Hepatocyte (in vitro differentiated cells): ENCODE measurements at places on chromosomes 5 and 9. TPM values are rescaled to one million over a fixed set of nuclear protein-coding genes. Genes with fewer than 3 reads are reported as not detected.

ANKH gene
- polyA plus RNA-seq = 27.6 and 28.9 TPM in 2 replicates

DOLPP1 gene
- polyA plus RNA-seq = 17.2 and 20.6 TPM in 2 replicates

DNA sequence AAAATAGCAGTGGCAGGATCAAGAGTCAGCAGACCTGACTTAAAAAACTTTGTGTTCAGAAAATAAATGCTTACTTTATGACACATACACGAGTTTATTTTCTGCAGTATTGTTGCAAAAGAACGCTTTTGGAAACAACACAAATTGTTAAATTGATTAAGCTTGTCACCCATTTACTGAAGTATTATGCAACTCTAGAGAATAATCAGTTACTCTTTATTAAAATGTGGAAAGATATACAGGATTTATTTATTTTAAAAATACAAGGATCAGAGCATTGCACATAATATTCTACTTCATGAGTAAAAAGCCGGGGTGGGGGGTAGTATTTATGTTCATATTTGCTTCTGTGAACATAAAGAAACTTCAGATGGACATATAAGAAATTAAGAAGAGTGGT is 20.0 kb downstream of the FYB1 start:
- DNase-seq = no peak

DNA sequence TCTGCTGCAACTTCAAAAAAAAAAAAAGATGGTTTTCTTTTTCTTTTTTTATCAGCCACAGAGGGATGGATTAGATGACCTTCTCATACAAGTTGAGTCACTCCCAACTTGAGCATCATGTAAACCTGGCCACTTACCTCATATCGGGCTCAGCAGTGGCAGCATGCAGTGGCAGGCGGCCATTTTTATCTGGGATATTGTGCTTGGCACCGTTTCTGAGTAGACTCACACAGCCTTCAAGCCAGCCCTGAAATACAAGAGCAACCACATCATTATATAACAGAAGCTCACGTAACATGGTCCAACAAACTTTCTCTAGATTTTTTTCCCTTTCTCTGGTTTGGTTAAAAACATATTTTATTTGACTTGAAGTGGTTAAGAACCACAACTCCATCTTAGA is 62.6 kb downstream of the ANKRD55 start:
- no peak for DNase-seq

DNA sequence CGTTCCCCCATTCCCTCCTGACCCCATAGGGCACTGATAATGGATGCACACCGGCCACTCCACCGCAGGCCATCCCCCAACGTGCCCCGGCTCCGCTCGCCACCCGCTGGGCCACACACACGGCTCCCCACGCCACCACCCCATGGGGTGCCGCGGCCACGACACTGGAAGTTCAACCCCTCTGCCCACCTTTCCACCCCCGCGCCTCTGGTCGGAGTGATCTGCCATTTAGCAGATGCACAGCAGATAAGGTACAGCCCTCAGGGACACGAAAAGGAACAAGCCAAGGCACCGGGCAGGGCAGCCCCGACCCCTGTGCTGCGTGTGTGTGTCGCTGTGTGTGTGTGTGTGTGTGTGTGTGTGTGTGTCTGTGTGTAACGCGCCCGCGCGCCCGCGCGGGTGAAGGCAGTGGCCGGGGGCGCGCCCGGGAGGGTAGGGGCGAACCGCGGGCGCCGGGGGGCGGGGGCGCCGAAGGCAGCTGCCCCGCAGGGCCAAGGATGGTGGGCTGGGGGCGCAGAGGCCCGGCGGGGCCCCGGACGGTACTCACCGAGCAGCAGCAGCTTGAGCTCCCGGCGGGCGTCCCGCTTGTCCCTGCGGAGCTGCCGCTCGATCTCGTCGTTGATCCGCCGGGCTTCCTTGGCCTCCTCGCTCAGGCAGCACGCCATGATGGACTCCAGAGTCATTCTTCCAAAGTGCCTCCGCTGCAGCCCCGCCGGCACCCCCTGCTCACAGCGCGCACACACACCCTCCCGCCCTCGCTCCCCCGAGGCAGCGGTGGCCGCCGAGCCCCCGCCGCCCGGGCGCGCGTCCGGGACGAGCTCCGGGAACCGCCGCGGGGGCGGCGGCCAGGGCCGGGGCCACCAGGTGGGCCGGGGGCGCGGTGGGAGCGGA is 813 bp downstream of the GNAQ start:
- peak; percentile 82 for DNase-seq

DNA sequence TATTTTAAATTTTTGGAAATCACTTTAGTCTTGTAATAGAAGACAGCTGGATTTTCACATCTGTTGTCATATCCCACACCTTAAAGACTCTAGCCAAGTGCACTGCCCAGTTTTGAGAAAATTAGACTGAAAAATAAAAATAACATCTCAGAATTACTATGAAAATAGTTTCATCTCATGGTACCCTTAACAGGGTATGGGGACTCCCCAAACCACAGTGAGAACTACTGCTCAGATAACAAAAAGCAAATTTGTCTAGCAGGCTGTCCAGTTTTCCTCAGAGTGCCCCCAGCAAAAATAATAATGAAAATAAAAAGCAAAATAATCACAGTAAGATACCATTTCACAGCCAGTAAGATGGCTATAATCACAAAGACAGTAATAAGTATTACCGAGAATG is 6.5 kb downstream of the UBQLN1 start:
- no peak for DNase-seq

GRCh38 chr5:38370358-38371100 is 112.2 kb downstream of the EGFLAM start:
- DNase-seq = no peak

PROB1 gene
- 0.10 TPM in 1 of 2 replicates, not detected in the other for polyA plus RNA-seq

TMEM171 gene
- 1.6 and 2.0 TPM in 2 replicates for polyA plus RNA-seq

- no peak for DNase-seq
Observed at GRCh38 chr5:179603308-179603707, 20.2 kb downstream of the HNRNPH1 start.

GRCh38 chr9:4349816-4350418 is 50.0 kb upstream of the GLIS3 start:
- no peak for DNase-seq

BSPRY gene
- 12.0 TPM in 2 replicates for polyA plus RNA-seq

SERF1A gene
- 12.9 and 20.5 TPM in 2 replicates for polyA plus RNA-seq

LCN2 gene
- polyA plus RNA-seq = 5.6 and 12.8 TPM in 2 replicates

DNA sequence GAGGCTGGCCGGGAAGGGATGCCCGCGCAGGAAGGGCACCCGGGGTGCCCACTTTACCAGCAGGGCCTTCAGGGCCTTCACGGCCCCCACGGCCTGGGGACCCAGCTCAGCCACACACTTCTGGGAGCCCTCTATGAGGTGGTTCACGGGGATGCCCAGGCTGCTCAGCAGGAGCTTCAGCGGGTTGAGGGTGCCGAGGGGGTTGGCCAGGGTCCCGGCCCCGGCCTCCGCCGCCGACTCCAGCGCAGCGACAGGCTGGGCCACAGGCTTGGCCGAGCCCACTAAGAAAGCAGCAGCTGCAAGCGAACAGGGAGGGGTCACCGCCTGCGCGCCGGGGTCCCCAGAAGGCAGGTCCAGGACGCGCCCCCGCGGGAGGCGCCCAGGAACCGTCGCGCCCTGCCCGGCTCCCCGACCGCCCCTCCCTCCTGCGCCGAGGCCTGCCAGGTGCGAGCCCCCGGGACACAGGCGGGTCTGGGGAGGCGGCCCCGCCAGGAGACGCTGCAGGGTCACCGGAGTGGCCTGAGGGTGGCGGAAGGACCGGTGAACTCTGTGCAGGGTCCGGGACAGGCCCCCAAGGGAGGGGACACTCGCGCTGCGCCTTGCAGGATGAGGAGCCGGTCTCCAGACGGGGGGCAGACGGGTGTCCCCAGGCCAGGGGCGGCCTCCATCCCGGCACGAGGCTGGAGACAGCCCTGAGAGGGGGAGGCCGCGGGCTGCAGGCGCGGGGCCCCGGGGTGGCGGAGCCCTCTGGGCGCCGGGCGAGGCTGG is 572 bp downstream of the SCGB3A1 start:
- no peak for DNase-seq

- DNase-seq = no peak
Observed at GRCh38 chr5:142685418-142686209, at the start of gene FGF1. TSS of gene FGF1 (minus strand) at chr5:142686090. CDS start at chr5:142614127, 71,963 bp downstream.

- DNase-seq = no peak
Observed at GRCh38 chr9:124392871-124393460, 22.3 kb downstream of the PSMB7 start.

FAM153A gene
- polyA plus RNA-seq = 0.23 and 0.56 TPM in 2 replicates

DNA sequence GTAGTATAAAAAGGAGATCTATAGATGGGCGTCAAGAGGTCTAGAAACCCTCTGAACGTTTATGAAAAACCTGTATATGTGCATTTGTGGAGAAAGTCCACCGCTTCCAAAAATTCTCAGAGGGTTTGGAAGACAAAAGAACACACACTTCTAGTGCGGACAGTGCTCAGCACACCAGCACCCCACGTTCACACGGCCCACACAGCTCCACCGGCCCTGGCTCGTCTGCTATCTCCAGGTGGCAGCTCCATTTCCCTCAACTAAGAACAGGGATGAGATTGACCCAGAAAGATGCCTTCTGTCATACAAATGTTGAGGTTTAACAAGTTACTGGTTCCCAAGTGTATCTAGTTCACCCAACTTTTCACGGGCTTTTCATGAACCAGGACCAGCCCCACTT is 255.1 kb downstream of the NR2F1-AS1 start:
- DNase-seq = no peak

DNA sequence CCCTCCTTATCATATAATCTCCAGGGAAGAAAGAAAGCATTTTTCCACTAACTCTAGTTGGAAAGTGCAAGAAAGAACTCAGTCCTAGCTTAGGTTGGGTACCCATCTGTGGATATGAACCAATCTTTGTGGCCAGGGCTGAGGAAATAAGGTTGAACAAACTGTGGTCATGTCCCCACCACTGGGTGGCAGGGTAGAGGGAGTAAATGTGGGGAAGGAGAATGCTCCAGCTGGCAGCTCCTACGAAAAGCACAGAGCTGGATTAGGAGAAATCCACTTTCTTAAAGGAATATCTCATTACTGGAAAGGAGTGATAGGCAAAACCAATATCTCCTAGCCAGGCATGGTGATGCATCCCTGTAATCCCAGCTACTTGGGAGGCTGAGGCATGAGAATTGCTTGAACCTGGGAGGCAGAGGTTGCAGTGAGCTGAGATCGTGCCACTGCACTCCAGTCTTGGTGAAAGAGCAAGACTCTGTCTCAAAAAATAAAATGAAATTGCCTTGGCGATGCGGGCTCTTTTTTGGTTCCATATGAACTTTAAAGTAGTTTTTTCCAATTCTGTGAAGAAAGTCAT is 175.1 kb downstream of the CCDC192 start:
- peak; percentile 59 for DNase-seq

PHF2 gene
- polyA plus RNA-seq = 9.5 and 10.5 TPM in 2 replicates

DNA sequence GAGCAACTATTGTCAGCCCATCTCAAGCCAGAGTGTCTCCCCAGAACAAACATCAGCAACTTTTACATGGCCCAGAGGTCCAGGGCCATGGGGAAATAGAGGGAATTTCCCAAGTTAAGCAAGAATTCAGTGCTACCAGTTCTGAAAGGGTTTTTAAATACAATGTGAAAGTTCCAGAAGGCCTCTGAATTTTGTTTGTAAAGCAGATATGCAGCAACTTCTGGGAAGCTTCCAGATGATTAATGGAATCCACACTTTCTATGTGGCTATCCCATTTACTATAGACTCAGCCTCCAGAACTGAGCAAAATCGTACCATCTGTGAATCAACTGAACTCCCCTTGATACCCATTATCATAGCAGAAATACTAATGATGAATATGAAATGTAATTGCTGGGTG is 93.8 kb downstream of the FEM1C start:
- DNase-seq = no peak

THOC3 gene
- polyA plus RNA-seq = 62.0 and 66.3 TPM in 2 replicates

DNA sequence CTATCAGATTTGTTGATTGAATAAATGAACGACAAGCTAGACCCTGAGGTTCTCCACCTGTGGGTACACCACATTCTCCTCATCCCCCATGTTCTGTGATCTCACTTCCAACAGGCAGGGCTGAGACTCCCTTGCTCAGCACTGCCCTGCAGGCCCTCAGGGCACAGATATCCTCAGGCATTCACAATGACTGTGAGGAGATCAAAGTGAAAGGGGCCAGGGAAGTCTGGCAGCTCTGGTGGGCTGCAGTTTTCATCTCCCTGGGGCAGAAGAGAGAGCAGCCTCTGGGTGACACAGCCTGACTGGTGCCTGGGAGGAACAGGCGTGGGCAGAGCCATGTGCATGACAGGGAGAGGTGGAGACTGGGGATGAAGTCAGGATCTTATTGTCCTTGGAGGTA is 142.4 kb upstream of the C9orf72 start:
- DNase-seq = no peak

DNA sequence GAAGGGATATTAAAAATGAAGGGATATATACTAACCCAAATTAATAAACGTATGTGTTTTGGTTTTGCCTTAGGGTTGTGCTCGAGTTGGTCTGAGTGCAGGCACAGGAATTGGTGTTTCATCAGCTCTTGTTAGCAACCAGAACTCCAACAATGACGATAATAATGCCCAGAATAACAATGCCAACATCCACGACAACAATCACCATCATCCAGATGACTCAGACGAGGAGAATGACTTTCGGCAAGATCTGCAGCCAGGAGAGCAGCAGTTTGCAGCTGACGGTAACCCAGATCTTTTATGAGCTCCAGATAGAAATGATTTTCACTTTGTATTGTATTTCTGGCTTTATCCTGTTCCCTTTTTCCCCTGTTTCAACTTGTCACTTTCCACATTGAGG is 33.2 kb downstream of the FBXO38 start:
- DNase-seq = no peak

MARVELD2 gene
- 19.6 and 26.4 TPM in 2 replicates for polyA plus RNA-seq

DNA sequence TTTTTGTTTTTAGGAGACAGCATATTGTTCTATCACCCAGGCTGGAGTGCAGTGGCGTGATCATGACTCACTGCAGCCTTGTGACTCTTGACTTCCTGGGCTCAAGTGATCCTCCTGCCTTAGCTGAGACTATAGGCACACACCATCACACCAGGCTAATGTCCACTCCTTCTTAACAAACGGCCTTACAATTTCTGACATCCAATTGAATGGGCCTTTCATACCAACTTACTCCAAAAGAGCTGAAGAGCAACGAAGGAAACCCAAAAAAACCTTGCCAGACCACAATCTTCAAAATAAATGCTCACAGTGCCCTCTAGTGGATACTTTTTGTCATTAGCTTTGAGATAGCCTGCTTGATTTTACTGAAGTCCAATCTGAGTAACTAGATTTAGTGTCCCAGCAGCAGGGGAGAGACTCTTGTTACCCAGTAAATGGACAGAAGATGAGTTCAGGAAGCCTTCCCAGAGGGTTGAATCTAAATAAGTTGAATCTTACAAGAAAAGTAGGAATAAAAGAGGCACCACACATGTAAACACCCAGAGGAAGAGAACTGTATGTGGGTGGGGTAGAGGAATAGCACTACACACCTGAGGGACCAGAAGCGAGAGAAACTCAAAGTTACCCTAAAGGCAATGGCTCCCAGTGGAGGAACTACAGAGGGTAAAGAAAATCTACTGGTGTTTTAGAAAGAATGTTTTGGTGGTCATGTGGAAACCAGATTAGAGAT is 9.3 kb downstream of the ZNF622 start:
- peak; percentile 84 for DNase-seq

ANXA1 gene
- 254 and 337 TPM in 2 replicates for polyA plus RNA-seq
